ENCODE measurements at places on chromosomes 12 and 14.

- no peak for DNase-seq
Observed at GRCh38 chr12:107801150-107801549, 26.6 kb downstream of the ASCL4 start.

DNA sequence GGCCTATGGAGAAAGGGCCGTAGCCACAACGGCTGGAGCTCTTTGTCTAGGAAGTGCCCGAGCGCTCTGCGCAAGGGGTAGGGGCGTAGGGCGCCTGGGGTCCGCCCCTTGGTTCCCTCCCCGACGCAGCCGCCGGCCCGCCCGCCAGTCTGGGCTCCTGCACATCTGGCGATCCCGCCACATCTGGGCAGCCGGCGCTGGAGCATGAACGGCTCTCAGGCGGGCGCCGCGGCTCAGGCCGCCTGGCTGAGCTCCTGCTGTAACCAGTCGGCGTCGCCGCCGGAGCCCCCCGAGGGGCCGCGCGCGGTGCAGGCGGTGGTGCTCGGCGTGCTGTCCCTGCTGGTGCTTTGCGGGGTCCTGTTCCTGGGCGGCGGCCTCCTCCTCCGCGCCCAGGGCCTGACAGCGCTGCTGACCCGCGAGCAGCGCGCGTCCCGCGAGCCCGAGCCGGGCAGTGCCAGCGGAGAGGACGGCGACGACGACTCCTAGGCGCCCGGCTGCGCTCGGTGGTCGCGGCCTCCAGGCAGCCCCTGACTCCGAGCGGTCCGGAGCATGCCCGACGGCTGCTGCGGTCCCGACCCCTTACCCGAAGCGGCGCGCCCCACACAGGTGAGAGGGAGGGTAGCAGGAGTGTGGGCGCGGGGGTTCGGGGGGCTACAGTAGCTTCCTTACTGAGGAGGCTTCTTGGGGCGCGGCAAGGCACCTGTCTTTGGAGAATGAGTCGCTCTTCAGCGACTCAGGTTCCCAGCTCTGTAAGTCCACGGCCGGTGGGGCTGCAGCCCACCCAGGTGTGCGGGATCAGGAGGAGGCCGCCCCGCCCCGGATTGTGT, at the start of gene SMIM41:
Gene SMIM41 (plus strand): TSS at position 129 of the 827 bp plus-strand sequence. CDS start 76 bp downstream, at position 205.
- DNase-seq, result no peak

- DNase-seq, result no peak
Observed at GRCh38 chr14:31480156-31480555, 7.7 kb downstream of the GPR33 start.

DNA sequence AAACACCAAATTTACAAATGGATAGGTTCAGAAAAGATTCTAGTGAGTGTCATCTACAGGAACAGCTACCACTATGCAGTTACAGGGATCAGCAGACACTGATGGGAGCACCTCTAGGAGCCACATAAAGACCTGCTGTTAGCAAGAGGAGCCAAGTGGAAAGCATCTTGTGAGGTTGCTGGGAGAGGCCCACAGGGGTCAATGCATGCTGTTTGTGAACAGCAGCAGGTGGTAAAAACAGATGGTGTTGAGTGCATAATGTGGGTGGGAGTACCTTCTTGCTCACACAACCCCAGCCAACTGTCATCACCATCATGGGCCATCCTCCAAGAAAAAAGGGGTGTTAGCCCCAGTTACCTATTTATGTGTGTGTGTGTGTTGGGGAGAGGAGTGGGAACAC, 215.2 kb upstream of the SSTR1 start:
- DNase-seq, result no peak

Data from small intestine (tissue), 16 donors.